ENCODE measurements at places on chromosomes 5 and 9. TPM values are rescaled to one million over a fixed set of nuclear protein-coding genes. Genes with fewer than 3 reads are reported as not detected.

The PDE8B gene
- 0.66 TPM for total RNA-seq

The EMB gene
- total RNA-seq, result 44.4 TPM

DNA sequence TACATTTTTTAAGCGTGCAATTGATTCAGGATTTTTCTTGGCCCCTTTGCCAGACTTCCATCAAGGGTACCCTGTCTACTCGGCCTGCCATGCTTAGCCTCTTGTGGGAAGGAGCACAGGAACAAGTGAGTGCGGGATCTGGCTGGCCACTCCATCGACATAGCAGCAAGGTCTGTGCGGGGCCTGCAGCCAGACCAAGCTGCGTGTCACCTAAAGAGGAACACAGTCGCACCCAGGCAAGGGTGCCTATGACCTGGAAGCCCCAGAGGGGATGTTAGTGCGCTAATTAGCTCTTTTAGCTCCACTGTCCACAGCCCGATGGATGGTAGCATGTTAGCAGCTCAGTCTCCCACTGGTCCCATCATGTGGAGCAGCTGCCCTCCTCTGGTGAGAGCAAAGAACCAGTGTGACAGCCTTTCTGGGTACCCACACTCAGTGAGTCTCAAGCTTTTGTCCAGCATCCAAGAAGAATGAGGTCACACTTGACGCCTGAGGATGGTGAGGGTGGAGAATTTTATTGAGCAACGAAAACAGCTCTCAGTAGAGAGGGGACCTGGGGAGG lies 38.7 kb downstream of the FTMT start:
- no peaks in the 10 kb centered on the region for H3K4me1 ChIP-seq
- H3K27me3 ChIP-seq, result no peaks in the 10 kb centered on the region
- no peaks in the 10 kb centered on the region for H3K36me3 ChIP-seq
- H3K4me3 ChIP-seq, result no peak overlapping the region

The PDZD2 gene
- total RNA-seq, result 0.76 TPM

- DNase-seq, result no peak
- no peak overlapping the region for H3K4me3 ChIP-seq
- H3K36me3 ChIP-seq, result no peaks in the 10 kb centered on the region
- peaks cover 18% of the 10 kb centered on the region for H3K4me1 ChIP-seq
Observed at GRCh38 chr5:39662945-39663344, 238.2 kb upstream of the DAB2 start.

The CFAP90 gene
- not detected for total RNA-seq

The SLC1A3 gene
- 7.9 TPM for total RNA-seq

DNA sequence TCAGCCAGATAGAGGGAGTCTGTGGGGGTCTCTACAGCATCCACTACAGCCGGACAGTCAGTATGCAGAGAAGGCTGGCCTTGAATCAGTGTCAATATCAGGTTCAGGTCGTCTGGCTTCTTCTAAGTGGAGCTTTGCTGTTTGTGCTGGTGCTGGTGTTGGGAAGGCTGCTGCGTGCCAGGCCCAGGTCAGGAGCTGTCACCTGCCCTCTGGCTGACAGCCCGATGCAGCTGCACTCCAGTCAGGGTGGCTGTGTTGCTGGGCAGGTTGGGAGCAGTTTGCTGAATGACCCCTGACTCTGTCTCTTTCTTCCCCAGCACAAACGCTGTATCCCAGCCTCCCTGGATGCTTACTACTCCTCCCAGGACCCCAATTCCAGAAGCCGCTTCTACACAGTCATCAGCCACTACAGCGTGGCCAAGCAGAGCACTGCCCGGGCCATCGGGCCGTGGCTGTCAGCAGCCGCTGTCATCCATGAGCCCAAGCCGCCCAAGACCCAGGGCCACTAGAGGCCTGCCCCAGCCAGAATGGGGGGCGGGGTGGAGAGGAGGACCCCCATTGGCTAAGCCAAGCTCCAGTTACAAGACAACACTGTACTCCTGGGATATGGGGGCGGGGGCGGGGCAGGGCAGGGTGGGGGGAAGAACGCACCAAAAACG lies 61.6 kb downstream of the NSG2 start:
- no peak overlapping the region for H3K4me3 ChIP-seq
- no peaks in the 10 kb centered on the region for H3K36me3 ChIP-seq
- no peaks in the 10 kb centered on the region for H3K4me1 ChIP-seq
- H3K27me3 ChIP-seq, result peaks cover 51% of the 10 kb centered on the region

The FOXE1 gene
- total RNA-seq, result 9.1 TPM

DNA sequence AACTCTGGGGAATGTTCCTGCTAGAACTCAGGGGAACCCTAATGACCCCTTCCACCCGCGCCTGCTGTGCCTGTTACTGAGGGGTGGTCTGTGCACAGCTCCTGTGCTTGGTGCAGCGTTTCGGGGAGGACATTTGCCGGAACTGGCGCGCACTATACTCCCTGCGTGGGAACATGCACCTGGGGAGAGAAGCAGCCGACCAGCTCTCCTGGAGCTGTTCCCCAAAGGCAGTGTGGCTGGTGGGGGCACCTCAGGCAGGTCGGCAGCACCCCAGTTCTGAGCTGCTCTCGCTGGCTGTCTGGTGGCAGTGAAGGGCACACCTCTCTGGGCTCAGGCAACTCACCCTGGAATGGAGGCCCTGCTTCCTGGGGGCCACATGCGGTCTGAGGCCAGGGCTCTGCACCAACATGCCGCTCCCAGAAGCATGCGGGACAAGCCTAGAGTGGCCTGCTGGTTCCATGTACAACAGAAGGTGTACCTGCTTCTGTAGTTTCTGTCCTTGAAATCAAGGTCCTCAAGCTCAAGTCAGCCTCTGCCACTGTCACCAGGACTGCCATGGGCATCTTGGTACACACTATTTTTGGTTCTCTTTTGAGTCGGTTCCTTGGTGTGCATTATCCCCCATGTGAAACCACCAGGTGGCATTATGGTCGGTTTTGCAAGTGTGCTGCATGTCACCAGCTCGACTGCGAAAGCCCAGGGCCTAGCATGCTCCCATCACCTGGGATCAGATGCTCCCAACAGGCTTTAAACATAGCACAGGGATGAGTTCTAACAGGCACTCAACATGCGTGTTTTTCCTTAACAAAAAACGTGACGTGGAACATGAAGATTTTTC lies 7.8 kb upstream of the MRNIP start:
- H3K27ac ChIP-seq, result no peak overlapping the region
- H3K4me1 ChIP-seq, result no peaks in the 10 kb centered on the region
- no peaks in the 10 kb centered on the region for H3K27me3 ChIP-seq
- peaks cover 67% of the 10 kb centered on the region for H3K36me3 ChIP-seq
- no peak for DNase-seq
- H3K4me3 ChIP-seq, result no peak overlapping the region

The APC gene
- total RNA-seq, result 47.6 TPM

GRCh38 chr9:33227741-33228140 lies 12.2 kb upstream of the SPINK4 start:
- H3K4me1 ChIP-seq, result peaks cover 38% of the 10 kb centered on the region
- H3K4me3 ChIP-seq, result no peak overlapping the region
- H3K27me3 ChIP-seq, result no peaks in the 10 kb centered on the region
- H3K36me3 ChIP-seq, result peaks cover 11% of the 10 kb centered on the region
- H3K27ac ChIP-seq, result no peak overlapping the region

The LHX2 gene
- total RNA-seq, result not detected

GRCh38 chr9:107547772-107548297 lies 58.3 kb upstream of the KLF4 start:
- H3K27ac ChIP-seq, result peak overlapping the region; percentile 97
- no peak for DNase-seq
- peak overlapping the region; percentile 13 for H3K4me3 ChIP-seq
- no peaks in the 10 kb centered on the region for H3K27me3 ChIP-seq
- H3K4me1 ChIP-seq, result peaks cover 38% of the 10 kb centered on the region
- peaks cover 24% of the 10 kb centered on the region for H3K36me3 ChIP-seq

DNA sequence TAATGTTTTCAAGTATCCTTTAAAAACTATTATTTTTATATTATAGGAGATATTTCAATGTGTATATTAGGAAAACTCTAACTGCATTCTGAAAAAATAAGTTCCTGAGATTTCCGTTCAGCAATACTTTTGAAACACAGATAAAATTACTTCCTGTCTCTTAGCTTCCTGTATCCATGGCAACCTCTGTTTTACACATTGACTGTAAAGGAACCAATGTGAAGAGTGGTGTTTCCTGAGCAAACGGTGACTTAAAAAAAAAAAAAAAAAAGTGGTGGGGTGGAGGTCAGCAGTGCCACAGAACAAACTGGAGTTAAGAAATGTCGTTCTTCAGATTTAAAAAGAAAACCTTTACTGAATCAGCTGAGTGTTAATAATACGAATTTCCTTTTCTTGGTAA lies at the start of gene LRRC70:
TSS of gene LRRC70 (plus strand) at position 280 of the 400 bp plus-strand sequence. CDS start 620 bp downstream, outside the sequence.
- H3K36me3 ChIP-seq, result no peaks in the 10 kb centered on the region
- no peaks in the 10 kb centered on the region for H3K27me3 ChIP-seq
- H3K27ac ChIP-seq, result no peak within 1 kb of the TSS
- H3K4me1 ChIP-seq, result no peaks in the 10 kb centered on the region
- no peak within 1 kb of the TSS for H3K4me3 ChIP-seq
- DNase-seq, result no peak

DNA sequence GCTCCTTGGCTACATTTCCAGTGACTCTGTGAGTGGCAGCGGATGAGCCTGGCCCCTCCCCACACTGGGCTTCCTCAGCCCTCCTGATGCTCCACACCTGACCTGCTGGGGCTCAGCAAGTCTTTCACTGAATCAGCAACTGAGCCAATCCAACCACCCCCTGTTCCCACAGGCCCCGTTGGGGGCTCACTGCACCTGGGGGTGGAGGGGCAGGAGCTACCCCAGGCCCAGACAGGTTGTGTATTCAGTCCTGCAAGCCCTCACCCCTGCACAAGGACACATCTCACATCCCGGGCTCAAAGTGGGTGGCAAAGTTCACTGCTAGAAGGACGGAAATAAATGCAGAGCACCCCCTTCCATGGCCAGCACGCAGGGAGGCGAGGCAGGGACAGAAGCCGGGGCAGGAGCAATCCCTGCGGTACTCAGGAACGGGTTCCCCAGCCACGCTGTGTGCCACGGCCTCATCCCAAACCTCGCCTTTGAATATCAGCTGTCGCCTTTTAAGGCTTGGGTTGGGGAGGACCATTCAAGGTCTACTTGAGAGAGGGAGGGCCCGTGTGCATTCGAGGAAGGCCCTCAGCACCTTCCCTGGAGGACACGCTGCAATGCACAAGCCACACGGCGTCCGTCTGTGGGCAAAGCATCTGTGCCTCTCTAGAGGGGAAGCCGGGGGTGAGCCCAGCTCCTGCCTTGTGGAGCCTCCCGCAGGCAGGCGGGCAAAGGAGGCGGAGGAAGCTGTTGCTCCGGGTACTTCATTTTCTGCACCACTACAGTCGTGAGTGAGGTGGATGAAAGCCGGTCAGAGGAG lies 75.0 kb upstream of the SARDH start:
- H3K36me3 ChIP-seq, result peaks cover 12% of the 10 kb centered on the region
- no peak overlapping the region for H3K27ac ChIP-seq
- no peak for DNase-seq
- H3K4me3 ChIP-seq, result no peak overlapping the region

DNA sequence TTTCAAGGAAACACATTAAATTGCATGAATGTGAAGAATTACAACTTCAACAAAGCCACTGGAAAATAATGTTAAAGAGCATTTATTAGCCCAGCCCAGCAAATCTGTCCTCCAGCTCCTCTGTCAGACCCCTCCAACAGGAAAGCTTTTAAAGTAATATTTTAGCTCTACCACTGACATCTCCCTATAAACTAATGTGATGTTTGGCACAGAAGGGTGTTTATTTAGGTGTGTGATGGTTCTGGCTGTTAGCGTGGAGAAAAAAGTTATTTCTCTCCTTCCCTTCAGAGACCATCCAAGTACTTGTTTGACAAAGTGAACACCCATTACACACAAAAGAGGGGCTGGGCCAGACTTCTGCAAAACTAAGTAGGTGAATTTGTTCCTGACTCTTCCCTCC lies 111.9 kb upstream of the TARS1 start:
- no peak overlapping the region for H3K4me3 ChIP-seq
- no peak overlapping the region for H3K27ac ChIP-seq
- no peaks in the 10 kb centered on the region for H3K36me3 ChIP-seq

- H3K4me3 ChIP-seq, result no peak overlapping the region
- peaks cover 85% of the 10 kb centered on the region for H3K27me3 ChIP-seq
- no peaks in the 10 kb centered on the region for H3K36me3 ChIP-seq
- no peak for DNase-seq
- no peaks in the 10 kb centered on the region for H3K4me1 ChIP-seq
Observed at GRCh38 chr5:1734271-1734907, 65.2 kb downstream of the MRPL36 start.

DNA sequence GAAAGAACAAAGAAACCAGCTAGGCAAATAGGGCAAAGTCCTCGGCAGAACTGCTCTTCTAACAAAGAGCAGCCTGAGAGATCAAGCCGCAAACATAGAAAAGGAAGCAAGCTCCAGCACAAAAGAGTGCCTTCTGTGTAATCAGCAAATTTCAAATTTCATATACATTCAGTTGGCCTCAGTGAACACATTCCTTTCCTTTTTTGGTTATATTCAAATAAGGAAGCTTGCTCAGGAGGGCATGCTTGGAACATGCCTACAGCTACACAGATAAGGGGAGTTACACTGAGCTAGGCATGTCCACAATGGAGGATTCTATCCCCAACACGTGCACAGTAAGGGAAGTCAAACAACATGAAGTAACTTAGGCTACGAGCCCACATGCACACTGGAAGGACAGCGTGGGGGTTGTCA lies 23.4 kb downstream of the IL33 start:
- H3K36me3 ChIP-seq, result no peaks in the 10 kb centered on the region
- no peak overlapping the region for H3K27ac ChIP-seq
- peaks cover 17% of the 10 kb centered on the region for H3K4me1 ChIP-seq
- H3K27me3 ChIP-seq, result no peaks in the 10 kb centered on the region
- no peak for DNase-seq

DNA sequence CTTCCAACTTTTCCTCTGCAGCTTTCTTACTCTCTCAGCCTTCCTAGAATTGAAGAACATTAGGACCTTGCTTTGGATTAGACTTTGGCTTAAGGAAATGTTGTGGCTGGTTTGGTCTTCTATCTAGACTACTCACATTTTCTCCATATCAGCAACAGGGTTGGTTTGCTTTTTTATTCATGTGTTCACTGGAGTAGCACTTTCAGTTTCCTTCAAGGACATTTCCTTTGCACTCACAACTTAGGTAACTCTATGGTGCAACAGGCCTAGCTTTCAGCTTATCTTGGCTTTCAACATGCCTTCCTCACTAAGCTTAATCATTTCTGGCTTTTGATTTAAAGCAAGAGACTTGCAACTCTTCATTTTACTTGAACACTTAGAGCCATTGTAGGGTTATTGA lies 153.1 kb downstream of the CCDC192 start:
- H3K27ac ChIP-seq, result peak overlapping the region; percentile 27
- no peaks in the 10 kb centered on the region for H3K36me3 ChIP-seq
- no peaks in the 10 kb centered on the region for H3K27me3 ChIP-seq
- H3K4me1 ChIP-seq, result peaks cover 39% of the 10 kb centered on the region
- H3K4me3 ChIP-seq, result no peak overlapping the region

The C5orf58 gene
- total RNA-seq, result not detected

The ECPAS gene
- total RNA-seq, result 57.8 TPM

DNA sequence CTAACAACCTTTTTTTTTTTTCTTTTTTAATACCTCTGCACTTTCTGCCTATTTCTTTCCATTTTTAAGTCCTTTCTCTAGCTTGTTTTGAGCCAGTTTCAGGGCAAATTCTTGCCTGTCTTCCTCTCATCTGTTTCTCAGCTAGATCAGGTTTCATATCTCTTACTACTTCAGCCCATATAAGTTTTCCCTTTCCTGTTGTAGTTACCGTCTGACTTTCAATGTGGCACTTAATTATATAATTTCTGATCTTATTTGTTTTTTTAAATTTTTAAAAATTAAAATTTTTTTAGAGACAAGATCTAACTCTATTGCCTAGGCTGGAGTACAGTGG lies 104.7 kb upstream of the ELL2 start:
- H3K27ac ChIP-seq, result no peak overlapping the region
- H3K27me3 ChIP-seq, result no peaks in the 10 kb centered on the region
- no peak for DNase-seq
- H3K4me1 ChIP-seq, result peaks cover 40% of the 10 kb centered on the region

The GHR gene
- 0.45 TPM for total RNA-seq

GRCh38 chr9:93650448-93650847 lies 74.1 kb downstream of the PHF2 start:
- H3K27ac ChIP-seq, result no peak overlapping the region
- H3K27me3 ChIP-seq, result no peaks in the 10 kb centered on the region
- DNase-seq, result no peak
- H3K4me1 ChIP-seq, result no peaks in the 10 kb centered on the region
- peaks cover 5% of the 10 kb centered on the region for H3K36me3 ChIP-seq

Measured in Calu3 (cell line).